ENCODE measurements at places on chromosomes 3 and 15.

- no peak for DNase-seq
Observed at GRCh38 chr3:12230877-12231276, 58.0 kb upstream of the PPARG start.

GRCh38 chr3:117407317-117407716, 697.7 kb downstream of the TUSC7 start:
- no peak for DNase-seq

- no peak for DNase-seq
Observed at GRCh38 chr3:18752273-18752934, 327.3 kb upstream of the SATB1 start.

GRCh38 chr3:143795874-143796273, 52.4 kb downstream of the SLC9A9 start:
- no peak for DNase-seq

- no peak for DNase-seq
Observed at GRCh38 chr3:83941990-83942745, 1016.6 kb upstream of the CADM2 start.

DNA sequence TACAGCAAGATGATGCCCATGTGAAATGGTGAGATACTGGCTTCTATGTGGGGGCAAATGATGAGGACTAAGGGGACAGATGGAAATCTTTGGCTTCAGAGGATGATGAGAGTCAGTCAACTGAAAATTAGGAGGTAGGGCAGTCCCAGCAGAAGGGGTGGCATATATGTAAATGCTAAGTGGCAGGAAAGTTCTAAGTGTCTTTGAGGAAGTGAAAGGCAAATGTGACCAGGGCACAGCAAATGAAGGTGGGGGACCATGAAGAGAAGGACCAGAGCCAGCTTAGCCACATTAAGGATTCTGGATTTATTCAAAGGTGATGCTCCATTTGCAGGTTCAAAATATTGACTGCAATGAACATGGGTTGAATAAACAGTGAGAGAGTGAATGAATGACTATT, 29.2 kb upstream of the LIMD1 start:
- DNase-seq: no peak

DNA sequence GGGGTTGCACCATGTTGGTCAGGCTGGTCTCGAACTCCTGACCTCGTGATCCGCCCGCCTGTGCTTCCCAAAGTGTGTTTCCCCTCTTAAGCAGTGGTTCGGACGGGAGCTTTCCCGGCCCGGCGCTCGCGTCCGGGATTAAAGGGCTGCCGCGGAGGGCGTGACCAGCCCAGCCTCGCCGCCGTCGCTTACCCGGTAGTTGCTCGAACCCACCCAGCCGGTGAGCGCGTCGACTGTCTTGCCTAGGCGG, 513 bp downstream of the CLASP2 start:
- no peak for DNase-seq

Measured in heart left ventricle (tissue), 16 donors.